Subcutaneous preadipocyte (primary cell): ENCODE measurements at places on chromosomes 2 and 18. TPM values are rescaled to one million over a fixed set of nuclear protein-coding genes. Genes with fewer than 3 reads are reported as not detected.

Gene DTNB
- total RNA-seq = 8.5 and 10.2 TPM in 2 replicates

Gene PSMA8
- not detected in 2 replicates for total RNA-seq

Gene TNFRSF11A
- under 0.01 and 0.39 TPM in 2 replicates for total RNA-seq

Gene CFAP221
- under 0.01 TPM in 1 of 2 replicates, not detected in the other for total RNA-seq

Gene TCF7L1
- 1.8 and 2.2 TPM in 2 replicates for total RNA-seq

Gene TEKT4
- not detected in 2 replicates for total RNA-seq

Gene MRO
- total RNA-seq = 0.37 and 0.39 TPM in 2 replicates

Gene PLCD4
- 2.2 and 2.6 TPM in 2 replicates for total RNA-seq

Gene RAMP1
- 0.73 TPM in 1 of 2 replicates, not detected in the other for total RNA-seq

Gene ASXL2
- total RNA-seq = 9.9 and 16.8 TPM in 2 replicates

Gene ABHD1
- total RNA-seq = under 0.01 TPM in 1 of 2 replicates, not detected in the other

Gene HNMT
- total RNA-seq = 23.3 and 59.2 TPM in 2 replicates

Gene FSHR
- not detected in 2 replicates for total RNA-seq

Gene QPCT
- total RNA-seq = 4.4 and 6.5 TPM in 2 replicates

Gene TTR
- not detected in 2 replicates for total RNA-seq

Gene C2orf78
- total RNA-seq = not detected in 2 replicates

Gene GYPC
- 68.0 and 88.9 TPM in 2 replicates for total RNA-seq

Gene GREB1L
- 1.1 and 1.8 TPM in 2 replicates for total RNA-seq

Gene BMP10
- total RNA-seq = under 0.01 TPM in 1 of 2 replicates, not detected in the other

Gene FOXD4L1
- under 0.01 TPM in 1 of 2 replicates, not detected in the other for total RNA-seq

Gene CDKL4
- total RNA-seq = 1.2 and 1.5 TPM in 2 replicates

Gene USP14
- 18.4 and 19.0 TPM in 2 replicates for total RNA-seq

Gene DLX2
- total RNA-seq = 0.20 TPM in 1 of 2 replicates, not detected in the other

Gene ASXL3
- 0.59 and 0.73 TPM in 2 replicates for total RNA-seq

Gene THOC1
- total RNA-seq = 43.0 and 52.4 TPM in 2 replicates

Gene RAD51AP2
- total RNA-seq = not detected in 2 replicates

Gene EVX2
- not detected in 2 replicates for total RNA-seq

Gene AGXT
- total RNA-seq = not detected in 2 replicates

Gene ELOA2
- total RNA-seq = not detected in 2 replicates

Gene DSG2
- 0.39 and 3.7 TPM in 2 replicates for total RNA-seq

Gene ACADL
- 0.20 and 0.37 TPM in 2 replicates for total RNA-seq

Gene ABCG8
- total RNA-seq = not detected in 2 replicates

Gene FAM124B
- total RNA-seq = not detected in 2 replicates

Gene CKAP2L
- total RNA-seq = 8.5 and 16.8 TPM in 2 replicates

Gene HOXD4
- total RNA-seq = 1.1 and 2.0 TPM in 2 replicates

Gene SPP2
- not detected in 2 replicates for total RNA-seq

Gene GPR45
- not detected in 2 replicates for total RNA-seq

Gene LCLAT1
- total RNA-seq = 13.6 and 21.3 TPM in 2 replicates
